DND-41 (cell line): ENCODE measurements at places on chromosomes 11 and 22.

DNA sequence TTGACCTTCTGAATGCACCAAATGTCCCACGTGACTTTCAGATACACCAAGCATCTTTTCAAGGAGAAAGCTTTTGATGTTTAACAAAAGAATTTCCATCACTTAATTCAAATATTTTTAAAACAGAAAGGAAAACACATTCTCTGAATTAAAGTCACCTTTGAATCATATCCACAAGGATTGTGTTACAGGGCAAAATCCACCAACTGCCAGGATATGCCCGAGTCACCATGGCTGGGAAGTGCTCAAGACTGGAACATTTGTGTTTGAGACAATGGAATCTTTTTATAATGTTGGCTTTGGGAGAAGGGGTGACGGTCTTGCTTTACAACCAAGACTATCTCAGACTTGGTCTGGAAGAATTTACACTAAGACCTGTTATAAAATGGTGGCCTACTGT is 40.8 kb downstream of the BID start:
- DNase-seq: no peak

DNA sequence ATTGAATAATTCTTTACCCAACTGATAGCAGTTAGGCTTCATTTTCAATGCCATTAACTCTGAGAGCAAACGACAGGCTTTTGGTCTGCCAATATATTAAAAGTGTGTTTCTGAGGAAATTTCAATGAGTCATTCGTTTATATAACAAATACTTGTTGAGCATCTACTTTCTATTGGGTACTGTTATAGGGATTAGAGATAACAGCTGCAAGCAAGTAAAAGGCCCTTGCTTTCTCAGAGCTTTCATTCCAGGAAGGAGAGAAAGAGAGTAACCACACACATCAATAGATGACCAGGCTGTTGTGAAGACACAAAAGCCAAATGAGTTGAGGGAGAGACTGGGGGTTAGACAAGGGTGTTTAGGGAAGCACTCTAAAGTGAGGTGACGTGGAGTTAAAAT is 35.7 kb downstream of the CD44 start:
- DNase-seq: peak; percentile 31

- no peak for DNase-seq
Measured at GRCh38 chr11:3773180-3773579, 24.2 kb downstream of the NUP98 start.

DNA sequence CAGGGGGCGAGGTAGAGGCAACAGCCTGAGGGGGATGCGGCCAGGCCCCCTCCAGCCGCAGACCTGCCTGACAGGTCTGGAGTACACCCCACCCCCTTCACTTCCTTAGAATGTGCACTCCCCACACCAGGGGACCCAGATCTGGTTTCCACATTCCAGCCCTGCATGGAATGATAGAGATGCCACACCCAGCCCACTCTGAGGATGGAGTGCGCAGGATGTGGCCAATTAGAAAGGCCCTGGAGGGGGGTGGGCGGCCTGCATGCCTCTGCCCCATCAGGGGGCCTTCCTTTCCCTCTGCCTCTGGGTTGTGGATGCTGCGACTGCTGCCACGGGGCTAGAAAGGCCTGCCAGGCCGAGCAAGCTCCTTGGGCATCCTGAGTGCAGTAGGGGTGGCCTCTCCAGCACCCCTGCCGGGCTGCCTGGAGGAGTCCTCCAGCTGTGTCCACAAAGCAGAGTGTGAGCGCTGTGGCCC is 28.2 kb upstream of the MGAT3 start:
- DNase-seq: no peak

- DNase-seq: no peak
Measured at GRCh38 chr11:65931773-65932557, 12.7 kb downstream of the DRAP1 start.

DNA sequence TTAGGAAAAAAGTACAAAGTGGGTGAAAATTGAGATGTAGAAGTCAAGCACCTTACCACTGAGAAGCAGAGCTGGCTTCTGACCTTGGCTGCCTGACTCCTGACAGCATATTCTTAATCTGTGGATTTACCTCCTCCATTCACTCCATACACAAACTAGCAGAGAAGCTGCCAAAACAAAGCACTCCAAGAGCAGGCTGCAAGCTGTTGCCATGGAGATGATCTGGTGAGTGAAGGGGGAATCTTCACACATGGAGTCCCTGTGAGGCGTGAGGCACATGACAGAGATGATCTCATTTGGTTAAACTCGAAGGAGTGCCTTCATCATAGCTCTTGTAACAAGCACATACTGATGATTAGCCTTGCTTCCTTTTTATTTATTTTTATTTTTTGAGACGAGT is 16.1 kb downstream of the COMMD9 start:
- no peak for DNase-seq

GRCh38 chr11:30917859-30918478 is 331.8 kb upstream of the MPPED2 start:
- peak; percentile 8 for DNase-seq
